MV-4-11 (cell line): ENCODE measurements at places on chromosomes 13 and 19.
A peak's percentile ranks its signal among the peaks of the same experiment; 100 is the strongest.

- DNase-seq: no peak
Observed at GRCh38 chr13:73194310-73194709, 135.5 kb downstream of the KLF5 start.

GRCh38 chr13:112618501-112618900 is 30.5 kb upstream of the TUBGCP3 start:
- DNase-seq: no peak

GRCh38 chr19:6318772-6319171 is 14.6 kb downstream of the ACER1 start:
- no peak for DNase-seq

DNA sequence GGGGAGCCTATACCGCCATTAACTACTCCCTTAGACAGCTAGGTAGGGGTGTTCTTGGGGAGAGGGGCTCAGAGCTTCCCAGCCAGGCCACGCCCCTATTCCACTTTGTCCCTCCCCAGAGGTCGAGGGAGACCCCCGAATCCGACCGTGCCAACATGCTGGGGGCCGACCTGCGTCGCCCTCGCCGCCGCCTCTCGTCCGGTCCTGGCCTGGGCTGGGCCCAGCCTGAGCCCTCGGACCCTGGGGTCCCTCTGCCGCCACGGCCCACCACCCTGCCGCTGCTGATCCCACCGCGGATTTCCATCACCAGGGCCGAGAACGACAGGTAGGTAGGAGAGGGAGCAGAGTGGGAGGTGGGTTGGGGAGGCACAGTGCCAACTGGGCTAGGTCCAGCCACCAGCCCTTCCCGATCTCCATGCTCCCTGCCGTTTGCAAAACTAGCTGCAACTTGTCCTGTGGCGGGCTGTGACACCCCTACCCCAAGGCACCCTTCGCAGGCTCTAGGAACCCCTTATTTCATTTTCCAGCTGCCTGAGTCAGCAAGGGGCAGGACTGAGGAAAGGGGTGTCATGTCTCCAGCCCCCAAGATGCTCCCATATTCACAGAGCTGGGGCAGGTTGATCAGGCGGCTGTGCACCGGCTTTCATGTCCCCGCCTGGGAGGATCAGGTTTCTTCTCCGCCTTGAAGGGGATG is 2.6 kb upstream of the PDE4A start:
- DNase-seq: no peak

GRCh38 chr13:51330791-51331190 is 8.7 kb upstream of the SERPINE3 start:
- DNase-seq: peak; percentile 84

GRCh38 chr19:5595745-5596144 is 26.8 kb downstream of the SAFB2 start:
- DNase-seq: no peak

- DNase-seq: no peak
Observed at GRCh38 chr13:113904411-113904810, 40.5 kb upstream of the GAS6 start.
